ENCODE measurements at places on chromosomes 4 and X.
A peak's percentile ranks its signal among the peaks of the same experiment; 100 is the strongest.

DNA sequence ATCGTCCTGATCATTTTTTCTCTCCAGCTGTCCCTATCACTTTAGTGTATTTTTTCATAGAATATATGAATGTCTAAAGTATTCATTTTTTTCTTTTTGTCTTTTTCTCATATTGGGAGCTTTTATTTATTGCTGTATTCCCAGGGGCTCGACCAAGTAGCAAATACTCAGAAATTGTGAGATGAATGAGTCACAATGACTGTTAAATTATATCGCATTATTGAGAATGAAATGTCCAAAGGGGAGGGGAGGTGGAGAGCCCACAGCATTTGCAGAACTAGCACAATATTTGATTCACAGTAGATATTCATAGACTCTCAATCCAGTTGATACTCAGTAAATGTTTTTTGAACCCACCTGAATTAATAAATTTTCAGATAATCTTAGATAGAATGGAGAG lies 543.6 kb upstream of the FAM241A start:
- no peak for DNase-seq

DNA sequence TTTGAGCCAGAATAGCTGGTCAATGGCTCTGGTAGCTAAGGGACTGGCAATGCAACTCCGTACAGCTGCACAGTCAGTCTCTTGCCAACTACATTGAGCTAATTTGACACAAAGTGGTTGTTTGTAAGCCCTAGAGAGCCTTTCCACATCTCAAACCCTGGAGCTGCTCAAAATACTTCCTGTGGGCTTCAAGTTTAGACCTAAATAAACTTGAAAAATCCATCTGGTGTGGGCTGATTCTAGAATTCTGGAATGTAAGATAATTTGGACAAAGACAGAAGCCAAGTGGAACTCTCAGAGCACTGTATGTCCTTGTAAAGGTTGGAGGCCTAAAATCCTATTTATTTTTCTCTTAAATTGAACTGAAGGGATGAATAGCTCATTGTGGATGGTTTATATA lies 380.8 kb downstream of the SPRY1 start:
- DNase-seq, result no peak

- DNase-seq, result no peak
These were observed 179.6 kb downstream of the CCSER1 start for GRCh38 chr4:90306810-90307209.

GRCh38 chrX:139823806-139824205 lies 109.0 kb downstream of the ATP11C start:
- no peak for DNase-seq

GRCh38 chrX:132591719-132592275 lies 103.0 kb upstream of the MBNL3 start:
- no peak for DNase-seq

DNA sequence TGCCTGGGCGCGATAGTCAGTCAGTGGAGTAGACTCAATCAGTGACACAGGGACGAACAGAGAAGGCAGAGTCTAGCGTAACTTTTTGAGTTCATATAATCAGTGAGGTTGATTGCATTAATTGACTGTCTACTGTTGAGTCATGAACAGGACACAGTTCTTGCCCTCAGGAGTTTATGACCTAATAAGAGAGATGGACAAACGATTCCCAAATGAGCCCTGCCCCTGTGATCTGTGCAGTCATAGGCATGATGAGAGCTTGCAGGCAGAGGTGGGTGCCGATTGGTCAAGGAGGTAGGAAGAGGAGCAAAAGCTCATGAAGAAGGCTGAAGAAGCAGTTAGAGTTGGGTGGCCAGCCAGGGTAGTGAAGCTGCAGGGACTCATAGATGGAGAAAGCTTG lies 57.1 kb downstream of the ADD1 start:
- DNase-seq, result peak; percentile 18

- DNase-seq, result no peak
These were observed 56.0 kb upstream of the DHX15 start for GRCh38 chr4:24640366-24640765.

GRCh38 chr4:152106113-152106763 lies 345.4 kb upstream of the GATB start:
- peak; percentile 91 for DNase-seq

GRCh38 chr4:103397541-103397940 lies 199.4 kb upstream of the CENPE start:
- DNase-seq, result no peak

DNA sequence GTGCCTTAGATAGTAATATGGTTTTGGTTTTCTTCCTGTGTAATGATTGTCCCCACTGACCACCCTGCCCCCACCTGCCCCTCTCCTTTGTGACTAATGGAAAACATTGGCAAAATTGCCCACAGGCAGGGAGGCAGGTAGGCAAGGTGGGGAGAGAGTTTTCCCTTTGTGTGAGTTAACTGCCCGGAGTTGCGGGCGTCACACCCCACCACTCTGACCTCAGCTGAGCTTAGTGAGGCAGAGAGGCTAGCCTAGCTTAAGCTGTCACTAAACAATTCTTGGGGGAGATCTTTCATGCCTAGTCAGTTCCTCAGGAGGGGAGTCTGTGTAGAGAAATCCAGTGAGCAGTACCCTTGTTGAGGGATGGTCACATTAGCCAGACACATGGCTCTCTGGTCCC lies 245.3 kb downstream of the BCOR start:
- no peak for DNase-seq

DNA sequence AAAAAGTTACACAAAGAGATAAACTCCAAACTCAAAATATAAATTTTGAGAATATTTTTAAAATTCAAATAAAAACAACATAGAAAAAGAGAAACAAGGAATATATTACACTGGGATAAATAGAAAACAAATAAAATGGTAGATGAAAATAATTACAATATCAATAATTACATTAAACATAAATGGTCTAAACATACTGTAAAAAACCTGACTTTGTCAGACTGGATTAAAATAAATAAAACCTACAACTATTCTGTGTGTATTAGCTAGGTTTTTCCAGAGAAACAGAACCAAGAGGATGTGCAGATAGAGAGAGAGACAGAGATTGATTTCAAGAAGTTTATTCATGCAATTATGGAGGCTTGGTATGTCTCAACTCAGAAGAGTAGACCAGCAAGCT lies 126.5 kb downstream of the LRBA start:
- DNase-seq, result no peak
